Placental pericyte (primary cell): ENCODE measurements at places on chromosomes 2 and 18. TPM values are rescaled to one million over a fixed set of nuclear protein-coding genes. Genes with fewer than 3 reads are reported as not detected.

SATB2 gene
- total RNA-seq, result 0.88 and 18.2 TPM in 2 replicates

NGEF gene
- total RNA-seq, result under 0.01 and 0.57 TPM in 2 replicates

AOX1 gene
- 1.8 and 11.9 TPM in 2 replicates for total RNA-seq

FOXD4L1 gene
- total RNA-seq, result under 0.01 and 0.14 TPM in 2 replicates

C2orf78 gene
- total RNA-seq, result not detected in 2 replicates

DOK6 gene
- 0.29 and 0.66 TPM in 2 replicates for total RNA-seq
